Activated CD8-positive, alpha-beta memory T cell treated with anti-CD3 and anti-CD28 coated beads for 24 hours (primary cell): ENCODE measurements at places on chromosomes 4 and X.
A peak's percentile ranks its signal among the peaks of the same experiment; 100 is the strongest.

- no peak for DNase-seq
Observed at GRCh38 chr4:89617317-89617716, 219.6 kb downstream of the SNCA start.

DNA sequence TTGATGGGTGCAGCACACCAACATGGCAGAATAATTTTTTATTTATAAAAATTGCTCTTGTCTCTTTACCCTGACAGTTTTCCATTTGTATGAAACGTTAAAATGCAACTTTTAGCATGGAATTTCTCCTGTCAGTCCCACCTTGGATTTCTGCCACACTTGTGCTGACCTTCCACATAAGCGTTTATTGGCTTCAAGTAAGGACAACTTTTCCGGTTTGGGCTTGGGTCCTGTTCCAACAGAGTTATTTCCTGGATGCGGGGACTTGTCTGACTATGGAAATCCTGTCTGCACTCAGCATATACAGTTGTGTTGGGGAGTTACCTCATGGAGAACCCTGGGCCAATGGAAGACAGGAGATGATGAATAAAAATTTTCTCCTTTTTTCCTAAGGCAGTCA, 294.7 kb downstream of the NAF1 start:
- no peak for DNase-seq

GRCh38 chrX:22118161-22118830, 86.2 kb downstream of the PHEX start:
- no peak for DNase-seq

DNA sequence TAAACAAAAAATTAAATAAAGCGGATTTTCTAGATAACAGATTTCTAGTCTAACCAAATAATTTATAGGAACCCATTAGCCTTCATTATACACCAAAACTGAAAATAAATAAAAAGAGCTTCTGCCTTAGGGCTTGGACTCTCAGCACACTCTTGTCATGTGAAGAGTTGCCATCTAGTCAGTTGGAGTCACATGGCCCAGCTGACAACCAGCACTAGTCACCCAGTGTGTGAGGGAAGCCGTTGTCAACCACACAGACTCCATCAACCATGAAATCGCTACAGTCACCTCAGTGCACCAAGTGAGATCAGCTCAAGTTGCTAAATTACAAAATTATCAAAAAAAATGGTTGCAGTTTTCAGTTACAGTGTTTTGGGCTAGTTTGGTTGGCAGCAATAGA, 470.0 kb downstream of the GASK1B start:
- no peak for DNase-seq

GRCh38 chr4:602559-602942, 22.8 kb upstream of the PDE6B start:
- DNase-seq: peak; percentile 90

DNA sequence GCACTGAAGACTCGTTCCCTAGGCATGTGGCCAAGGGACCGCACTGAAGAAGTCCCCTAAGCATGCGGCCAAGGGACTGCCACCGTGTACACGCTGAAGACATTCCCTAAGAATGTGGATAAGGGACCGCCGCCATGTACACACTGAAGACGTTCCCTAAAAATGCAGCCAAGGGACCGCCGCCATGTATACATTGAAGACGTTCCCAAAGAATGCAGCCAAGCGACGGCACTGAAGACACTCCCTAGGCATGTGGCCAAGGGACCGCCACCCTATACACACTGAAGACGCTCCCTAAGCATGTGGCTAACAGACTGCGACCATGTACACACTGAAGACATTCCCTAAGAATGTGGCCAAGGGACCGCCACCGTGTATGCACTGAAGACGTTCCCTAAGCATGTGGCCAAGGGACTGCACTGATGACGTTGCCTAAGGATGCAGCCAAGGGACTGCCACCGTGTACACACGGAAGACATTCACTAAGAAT, 31.5 kb downstream of the DHRSX start:
- DNase-seq: no peak

DNA sequence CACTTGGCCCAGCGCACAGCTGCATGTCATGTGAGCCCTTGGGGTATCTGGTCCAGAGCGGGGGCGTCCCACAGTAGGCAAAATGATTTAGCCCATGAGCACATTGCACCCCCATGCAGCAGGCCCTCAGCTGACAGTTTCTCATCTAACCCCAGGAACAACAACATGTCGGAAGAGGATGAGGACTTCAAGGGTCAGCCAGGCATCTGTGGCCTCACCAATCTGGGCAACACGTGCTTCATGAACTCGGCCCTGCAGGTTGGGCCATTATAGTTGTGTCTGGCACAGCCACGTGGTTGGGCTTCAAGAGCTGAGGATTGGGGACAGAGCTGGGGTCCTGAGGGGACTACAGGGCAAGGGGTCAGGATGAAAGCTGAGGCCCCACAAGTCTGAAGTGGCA, 7.8 kb downstream of the USP11 start:
- peak; percentile 49 for DNase-seq

GRCh38 chrX:45843518-45843917, 642.8 kb upstream of the DIPK2B start:
- DNase-seq: no peak

DNA sequence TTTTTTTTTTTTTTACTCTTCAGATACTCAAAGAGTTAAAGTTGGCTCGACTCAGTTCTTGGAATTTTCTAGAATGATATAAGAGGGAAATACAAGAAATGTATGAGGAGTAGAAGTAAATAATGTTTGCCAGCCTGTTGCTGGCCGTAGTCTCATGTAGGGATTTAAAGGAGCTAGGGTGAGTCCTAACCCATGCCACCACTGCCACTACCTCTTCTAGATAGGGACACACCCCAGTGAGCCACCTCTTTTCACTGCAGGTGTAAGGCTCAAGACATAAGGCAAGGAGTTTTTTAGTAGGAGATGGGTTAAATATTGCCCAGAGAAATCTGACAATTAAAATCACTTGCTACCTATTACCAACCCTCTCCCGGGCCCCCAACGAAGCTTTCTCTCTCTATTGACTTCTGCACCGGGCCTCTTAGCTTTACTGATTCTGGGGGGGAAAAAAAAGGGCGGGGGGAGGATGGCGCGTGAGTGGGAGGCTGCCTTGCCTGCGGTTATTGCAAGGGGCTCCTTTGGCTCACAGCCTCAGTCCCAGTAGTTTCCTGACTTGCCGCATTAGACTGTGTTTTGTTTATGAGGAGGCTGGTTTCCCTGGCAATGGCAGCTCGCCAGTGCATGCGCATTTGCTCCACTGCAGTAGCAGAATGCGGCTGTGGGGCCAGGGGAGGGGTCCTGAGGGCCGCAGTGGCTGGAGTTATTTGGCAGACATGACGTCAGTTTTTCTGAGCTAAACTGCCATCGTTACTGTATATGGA, 3.0 kb downstream of the LINC00632 start:
- no peak for DNase-seq

DNA sequence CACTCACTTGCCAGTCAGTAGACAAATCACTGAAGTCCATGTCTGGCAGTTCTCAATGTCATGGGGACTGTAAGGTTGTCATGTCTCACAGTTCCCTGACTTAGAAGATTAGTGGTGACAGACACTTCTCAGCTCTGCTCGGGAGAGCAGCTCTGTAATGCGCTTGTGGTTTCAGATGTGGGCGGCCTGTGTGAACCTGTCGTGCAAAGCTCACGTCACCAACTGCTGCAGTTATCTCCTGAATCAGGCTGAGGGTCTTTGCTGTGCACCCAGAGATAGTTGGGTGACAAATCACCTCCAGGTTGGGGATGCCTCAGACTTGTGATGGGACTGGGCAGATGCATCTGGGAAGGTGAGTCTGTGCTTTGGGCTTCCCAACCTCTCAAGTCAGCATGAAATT, at the start of gene IL9R:
IL9R (plus strand) TSS at position 261 of the 400 bp plus-strand sequence; CDS start at position 325, 64 bp downstream.
- peak; percentile 73 for DNase-seq

DNA sequence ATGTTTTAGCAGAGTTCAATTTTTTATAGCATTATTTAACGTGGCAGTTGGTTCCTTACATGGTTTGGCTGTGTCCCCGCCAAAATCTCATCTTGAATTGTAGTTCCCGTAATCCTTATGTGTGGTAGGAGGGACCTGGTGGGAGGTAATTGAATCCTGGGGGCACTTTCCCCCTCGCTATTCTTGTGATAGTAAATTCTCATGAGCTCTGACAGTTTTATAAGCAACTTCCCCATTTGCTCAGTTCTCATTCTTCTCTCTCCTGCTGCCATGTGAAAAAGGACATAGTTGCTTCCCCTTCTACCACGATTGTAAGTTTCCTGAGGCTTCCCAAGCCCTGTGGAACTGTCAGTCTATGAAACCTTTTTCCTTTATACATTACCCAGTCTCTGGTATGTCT, 329.5 kb downstream of the GRIA2 start:
- no peak for DNase-seq

- DNase-seq: no peak
Observed at GRCh38 chrX:34972206-34972605, 29.6 kb downstream of the FAM47B start.

DNA sequence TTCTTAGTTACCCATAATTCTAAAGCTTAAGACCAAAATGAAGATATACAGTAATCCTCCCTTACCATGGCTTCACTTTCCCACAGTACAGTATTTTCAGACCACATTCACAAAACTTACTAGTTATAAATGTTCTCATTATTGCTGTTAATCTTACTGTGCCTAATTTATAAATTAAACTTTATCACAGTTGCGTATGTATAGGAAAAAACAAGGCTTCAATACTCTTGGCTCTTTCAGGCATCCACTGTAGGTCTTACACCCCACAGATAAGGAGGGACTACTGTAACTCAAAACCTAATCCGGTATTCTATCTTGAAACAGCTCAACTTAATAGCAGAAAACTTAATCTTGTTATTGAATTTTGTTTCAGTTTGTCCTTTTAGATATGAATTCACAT, 3.6 kb downstream of the HMGB2 start:
- no peak for DNase-seq

GRCh38 chr4:108118505-108118904, 50.2 kb downstream of the LEF1 start:
- no peak for DNase-seq

DNA sequence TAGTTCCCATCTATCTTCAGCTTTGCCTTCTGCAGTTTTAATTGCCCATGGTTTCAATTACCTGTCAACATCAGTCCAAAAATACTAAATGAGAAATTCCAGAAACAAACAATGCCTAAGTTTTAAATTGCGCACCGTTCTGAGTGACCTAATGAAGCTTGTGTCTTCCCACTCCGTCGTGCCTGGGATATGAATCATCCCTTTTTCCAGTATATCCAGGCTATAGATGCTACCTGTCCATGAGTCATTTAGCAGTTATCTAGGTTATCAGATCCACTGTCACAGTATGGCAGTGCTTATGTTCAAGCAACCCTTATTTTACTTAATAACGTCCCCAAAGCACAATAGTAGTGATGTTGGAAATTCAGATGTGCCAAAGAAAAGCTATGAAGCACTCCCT, 363.6 kb upstream of the FAM241A start:
- DNase-seq: no peak

DNA sequence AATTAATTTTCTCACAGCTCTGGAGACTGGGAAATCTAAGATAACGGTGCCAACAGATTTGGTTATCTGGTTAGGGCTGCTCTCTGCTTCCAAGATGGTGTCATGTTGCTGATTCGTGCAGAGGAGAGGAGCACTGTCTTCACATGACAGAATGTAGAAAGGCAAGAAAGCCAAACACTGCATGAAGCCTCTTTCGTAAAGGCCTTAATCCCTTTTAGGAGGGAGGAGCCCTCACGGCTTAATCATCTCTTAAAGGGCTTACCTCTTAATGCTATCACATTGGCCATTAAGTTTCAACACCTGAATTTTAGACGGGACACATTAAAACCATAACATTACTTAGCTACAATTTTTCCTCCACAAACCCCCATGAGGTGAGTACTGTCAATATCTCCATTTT, 174.1 kb downstream of the COX18 start:
- no peak for DNase-seq

GRCh38 chrX:74280759-74281158, 23.2 kb upstream of the ZCCHC13 start:
- DNase-seq: no peak

DNA sequence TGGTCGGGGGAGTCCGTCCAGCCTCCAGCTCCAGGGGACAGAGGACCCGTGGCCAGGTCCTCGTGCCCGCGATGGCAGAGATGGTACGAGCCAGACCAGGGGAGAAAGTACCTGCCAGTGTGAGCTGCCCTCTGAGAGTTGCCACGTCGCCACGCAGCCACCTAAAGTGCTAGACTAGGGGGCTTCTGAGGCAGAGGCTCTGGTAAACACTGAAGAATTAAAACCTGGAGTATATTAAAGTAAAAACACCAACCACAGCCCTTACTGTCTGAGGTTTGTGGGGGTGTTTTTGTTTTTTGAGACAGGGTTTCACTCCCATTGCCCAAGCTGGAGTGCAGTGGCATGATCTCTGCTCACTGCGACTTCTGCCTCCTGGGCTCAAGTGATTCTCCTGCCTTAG, 60.1 kb upstream of the SORCS2 start:
- no peak for DNase-seq

DNA sequence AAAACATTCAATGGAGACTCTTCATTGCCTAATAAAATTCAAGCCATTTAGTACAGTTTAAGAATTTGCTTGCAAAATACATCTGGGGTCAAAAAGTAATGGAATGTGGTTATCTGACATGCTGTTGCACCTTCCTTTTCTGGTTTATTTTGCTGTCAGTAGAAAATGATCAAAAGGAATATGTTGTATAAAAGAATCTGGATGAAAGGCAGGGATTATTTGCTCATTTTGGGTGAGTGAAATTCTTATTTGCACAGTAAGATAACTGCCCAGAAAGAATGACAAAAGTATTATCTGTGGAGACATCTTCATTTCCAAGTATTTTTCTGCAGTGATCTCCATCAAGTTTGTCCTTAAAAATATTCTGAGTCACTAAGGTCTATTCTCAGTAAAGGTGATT, 30.4 kb downstream of the BOD1L1 start:
- DNase-seq: no peak

- no peak for DNase-seq
Observed at GRCh38 chrX:150841456-150842197, 56.8 kb downstream of the CD99L2 start.

GRCh38 chr4:162685410-162685809, 481.3 kb downstream of the NAF1 start:
- DNase-seq: no peak

GRCh38 chrX:12771445-12772069, 19.7 kb upstream of the PRPS2 start:
- peak; percentile 78 for DNase-seq

- DNase-seq: no peak
Observed at GRCh38 chr4:75666299-75666698, 6.9 kb downstream of the G3BP2 start.

DNA sequence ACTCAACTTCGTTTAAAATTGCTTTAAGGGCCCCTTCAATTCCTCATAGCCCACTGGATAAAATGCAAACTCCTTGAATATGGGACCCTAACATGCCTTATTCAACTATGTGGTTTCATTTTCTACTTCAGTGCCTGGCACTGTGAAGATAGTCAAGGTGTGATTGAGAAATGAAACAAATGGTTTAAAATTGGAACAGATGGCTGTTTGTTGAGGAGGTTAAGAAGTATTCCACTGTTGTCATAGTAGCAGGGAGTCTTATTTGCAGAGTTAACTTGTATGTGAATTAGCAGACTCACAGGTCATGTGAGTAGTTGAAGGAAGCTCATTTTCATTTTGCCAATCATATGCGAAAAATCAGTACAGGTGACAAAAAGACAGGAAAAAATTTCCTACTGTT, 593.3 kb downstream of the KCTD8 start:
- no peak for DNase-seq
